ENCODE measurements at places on chromosomes 2 and 18.

- no peak for DNase-seq
Measured at GRCh38 chr2:48852938-48853337, 97.4 kb upstream of the LHCGR start.

DNA sequence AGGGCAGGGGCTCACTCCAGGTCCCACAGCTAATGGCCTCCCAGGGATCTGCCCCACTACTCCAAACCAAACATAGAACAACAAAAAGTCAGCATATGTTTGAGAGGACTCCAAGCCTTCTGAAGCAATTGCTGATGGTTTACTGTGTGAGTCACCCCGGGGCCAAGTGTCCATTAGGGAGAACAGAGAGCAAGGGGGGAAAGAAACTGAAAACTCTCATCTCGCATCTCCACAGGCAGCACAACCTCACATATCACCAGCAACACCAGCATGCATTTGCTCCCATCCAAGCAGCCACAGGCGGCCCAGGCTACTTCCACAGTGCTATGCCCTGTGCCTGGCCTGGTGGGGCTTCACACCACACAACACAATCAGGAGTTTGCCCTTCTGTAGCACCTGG lies 39.1 kb downstream of the CYRIA start:
- no peak for DNase-seq

GRCh38 chr18:25962919-25963318 lies 127.5 kb downstream of the SS18 start:
- no peak for DNase-seq

DNA sequence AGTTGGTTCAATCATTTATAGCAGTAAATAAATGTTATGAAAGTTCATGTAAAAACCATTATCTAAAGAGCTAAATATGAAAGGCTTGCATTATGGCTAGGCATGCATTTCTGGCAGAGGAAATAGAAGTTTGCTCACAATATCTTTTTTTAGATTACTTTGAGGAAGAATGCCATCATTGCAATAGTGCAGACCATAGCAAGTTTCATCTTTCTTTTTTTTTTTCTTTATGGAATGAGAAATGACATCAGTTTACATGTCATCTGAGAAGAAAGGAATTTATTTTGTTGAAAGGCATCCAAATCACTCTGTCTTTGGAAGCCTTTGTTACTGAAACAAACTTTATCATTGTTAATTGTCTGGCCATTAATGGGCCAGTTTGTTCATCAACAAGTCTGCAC lies 74.5 kb upstream of the NCKAP5 start:
- DNase-seq = no peak

DNA sequence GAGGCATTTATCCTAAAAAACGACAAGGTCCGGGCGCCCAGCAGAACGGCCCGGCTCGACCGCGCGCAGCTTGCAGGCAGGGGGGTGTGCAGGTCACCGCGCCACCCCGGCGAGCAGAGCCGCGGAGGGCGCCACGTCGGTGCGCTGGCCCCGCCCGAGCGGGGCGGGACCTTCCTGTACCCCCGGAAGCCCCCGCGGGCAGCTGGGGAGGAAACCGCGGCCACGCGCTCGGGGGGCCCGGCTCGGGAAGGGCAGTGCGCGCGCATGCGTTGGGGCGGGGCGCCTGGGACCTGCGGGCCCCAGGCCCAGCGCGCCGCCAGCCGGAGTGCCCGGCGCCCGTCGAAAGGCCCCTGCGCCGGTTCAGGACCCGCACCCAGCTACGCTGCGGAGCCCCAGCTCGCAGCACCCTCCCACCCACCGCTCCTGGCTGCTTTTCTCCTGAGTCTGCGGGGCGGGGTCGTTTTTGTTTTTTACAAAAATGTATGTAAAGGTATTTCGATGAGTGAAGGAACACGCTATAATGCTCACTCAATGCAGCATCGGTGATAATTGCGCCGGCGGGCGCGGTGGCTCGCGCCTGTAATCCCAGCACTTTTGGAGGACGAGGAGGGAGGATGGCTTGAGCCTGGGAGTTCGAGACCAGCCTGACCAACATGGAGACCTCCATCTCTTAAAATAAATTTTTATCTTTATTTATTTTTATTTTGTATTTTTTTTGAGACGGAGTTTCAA lies 47.7 kb upstream of the POMC start:
- peak; percentile 90 for DNase-seq

DNA sequence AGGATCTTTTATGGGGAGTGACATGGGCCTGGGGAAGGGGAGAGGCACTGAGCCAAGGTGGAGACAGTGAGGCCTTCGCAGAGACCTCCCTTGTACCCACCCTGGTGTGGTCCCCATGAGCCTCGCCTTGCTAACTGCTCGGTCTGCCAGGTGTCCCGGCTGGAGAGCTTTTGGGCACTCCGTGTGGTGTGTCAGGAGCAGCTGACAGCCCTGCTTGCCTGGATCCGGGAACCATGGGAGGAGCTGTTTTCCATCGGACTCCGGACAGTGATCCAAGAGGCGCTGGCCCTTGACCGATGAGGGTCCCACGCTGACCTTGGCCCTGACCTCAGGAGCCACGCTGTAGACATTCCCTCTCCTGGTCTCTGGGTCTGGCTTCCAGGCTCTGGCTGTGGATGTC lies 11.5 kb upstream of the SLC4A3 start:
- DNase-seq = no peak

DNA sequence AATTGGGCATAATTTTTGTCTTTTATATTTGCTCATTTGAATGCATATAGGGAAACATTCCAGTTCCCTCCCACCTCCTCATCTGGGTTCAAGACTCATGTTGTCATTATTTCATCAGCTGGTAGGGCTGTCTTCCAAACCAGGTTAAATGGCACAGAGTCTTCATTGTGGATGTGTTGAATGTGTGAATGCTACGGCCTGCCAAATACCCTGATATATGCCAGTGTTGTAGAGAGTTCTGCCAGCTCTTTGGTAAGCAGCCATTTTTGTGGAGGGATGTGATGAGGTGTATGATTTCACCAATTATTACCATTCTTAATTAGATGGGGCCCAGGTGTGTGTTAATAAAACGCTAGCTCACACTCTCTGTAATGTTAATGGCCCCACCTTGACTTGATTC lies 121.7 kb downstream of the LYPD6B start:
- DNase-seq = no peak

GRCh38 chr2:237699870-237700511 lies 72.6 kb downstream of the LRRFIP1 start:
- DNase-seq = no peak

DNA sequence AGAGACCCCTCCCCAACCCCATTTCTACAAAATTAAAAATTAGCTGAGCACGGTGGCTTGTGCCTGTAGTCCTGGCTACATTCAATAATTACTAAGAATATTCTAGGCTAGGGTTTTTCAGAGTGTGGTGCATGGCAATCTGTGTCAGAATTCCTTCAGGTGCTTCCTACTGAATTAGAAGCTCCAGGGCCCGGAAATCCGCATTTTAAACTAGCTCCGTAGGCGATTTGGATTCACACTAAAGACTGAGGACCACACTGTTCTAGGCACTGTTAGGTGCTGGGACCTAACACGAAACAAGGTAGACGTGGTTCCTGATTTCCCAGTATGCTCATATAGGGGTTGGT lies 628 bp upstream of the ZFAND2B start:
- no peak for DNase-seq

DNA sequence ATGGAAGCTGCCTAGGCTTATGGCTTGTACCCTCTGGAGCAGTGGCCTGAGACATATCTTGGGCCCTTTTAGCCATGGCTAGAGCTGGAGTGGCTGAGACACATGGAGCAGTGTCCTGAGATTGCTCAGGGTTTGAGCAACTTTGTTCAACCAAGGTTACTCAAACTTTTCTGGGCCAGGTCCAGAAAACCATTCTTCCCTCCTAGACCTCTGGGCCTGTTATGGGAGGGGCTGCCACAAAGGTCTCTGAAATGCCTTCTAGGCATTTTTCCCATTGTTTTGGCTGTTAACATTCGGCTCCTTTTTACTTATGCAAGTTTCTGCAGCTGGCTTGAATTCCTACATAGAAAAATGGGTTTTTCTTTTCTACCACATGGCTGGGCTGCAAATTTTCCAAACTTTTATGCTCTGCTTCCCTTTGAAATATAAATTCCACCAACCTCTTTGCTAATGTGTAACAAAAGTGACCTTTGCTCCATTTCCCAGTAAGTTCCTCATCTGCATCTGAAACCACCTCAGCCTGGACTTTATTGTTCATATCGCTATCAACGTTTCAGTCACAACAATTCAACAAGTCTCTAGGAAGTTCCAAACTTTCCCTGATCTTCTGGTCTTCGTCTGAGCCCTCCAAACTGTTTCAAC lies 84.9 kb upstream of the MAP4K3 start:
- no peak for DNase-seq

DNA sequence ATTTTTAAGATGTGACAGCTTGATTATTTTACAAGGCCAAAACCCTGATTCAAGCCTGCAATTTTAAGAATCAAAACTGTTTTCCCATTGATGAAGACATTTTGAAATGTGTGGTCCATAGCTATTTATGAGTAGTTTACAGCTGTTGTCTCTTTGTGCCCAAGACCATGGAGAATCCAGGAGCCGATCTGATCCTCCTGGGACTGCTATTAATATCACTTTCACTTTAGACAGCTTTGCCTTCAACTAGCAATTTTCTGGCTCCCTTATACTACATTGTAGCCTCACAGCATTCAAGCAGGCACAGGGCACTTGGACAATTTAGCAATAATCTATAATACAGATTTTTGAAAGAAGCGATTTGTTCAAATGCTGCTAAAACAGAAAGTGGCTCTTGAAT lies 172.9 kb downstream of the SLC8A1 start:
- no peak for DNase-seq
